CD4-positive, alpha-beta T cell treated with Interferon alpha-2 for 1 hour (primary cell): ENCODE measurements at places on chromosomes 4 and X.

- DNase-seq: no peak
These were observed 18.1 kb upstream of the BMP2K start for GRCh38 chr4:78758085-78758484.

GRCh38 chr4:148044089-148044911 lies 312.4 kb downstream of the ARHGAP10 start:
- DNase-seq: no peak

GRCh38 chr4:3044870-3045819 lies 29.2 kb downstream of the HTT-AS start:
- peak; percentile 89 for DNase-seq

GRCh38 chr4:122652379-122652778 lies 31.5 kb upstream of the IL21 start:
- peak; percentile 70 for DNase-seq

DNA sequence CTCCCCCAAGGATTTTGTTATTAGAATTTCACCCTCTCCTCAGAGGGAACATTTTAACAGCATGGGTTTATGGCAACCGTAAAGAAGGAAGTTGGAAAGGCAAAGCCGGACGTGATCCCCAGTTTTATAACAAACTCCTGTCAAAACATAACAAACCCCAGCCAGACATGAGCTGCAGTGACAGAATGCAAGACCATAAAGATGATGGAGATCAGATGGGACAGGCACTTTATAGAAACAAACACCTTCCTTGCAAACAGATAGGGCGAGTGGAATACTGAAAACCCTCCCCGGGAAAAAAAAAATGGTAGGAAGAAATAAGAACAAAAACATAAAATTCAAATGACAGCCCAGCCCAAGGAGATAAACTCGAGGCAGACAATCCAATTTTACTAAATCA lies 281.4 kb downstream of the LDB2 start:
- DNase-seq: no peak

GRCh38 chrX:83504721-83505479 lies 3.2 kb upstream of the POU3F4 start:
- no peak for DNase-seq

GRCh38 chrX:16579517-16579916 lies 70.4 kb upstream of the S100G start:
- no peak for DNase-seq

- DNase-seq: peak; percentile 58
These were observed 30.5 kb downstream of the RHOH start for GRCh38 chr4:40227284-40227683.

DNA sequence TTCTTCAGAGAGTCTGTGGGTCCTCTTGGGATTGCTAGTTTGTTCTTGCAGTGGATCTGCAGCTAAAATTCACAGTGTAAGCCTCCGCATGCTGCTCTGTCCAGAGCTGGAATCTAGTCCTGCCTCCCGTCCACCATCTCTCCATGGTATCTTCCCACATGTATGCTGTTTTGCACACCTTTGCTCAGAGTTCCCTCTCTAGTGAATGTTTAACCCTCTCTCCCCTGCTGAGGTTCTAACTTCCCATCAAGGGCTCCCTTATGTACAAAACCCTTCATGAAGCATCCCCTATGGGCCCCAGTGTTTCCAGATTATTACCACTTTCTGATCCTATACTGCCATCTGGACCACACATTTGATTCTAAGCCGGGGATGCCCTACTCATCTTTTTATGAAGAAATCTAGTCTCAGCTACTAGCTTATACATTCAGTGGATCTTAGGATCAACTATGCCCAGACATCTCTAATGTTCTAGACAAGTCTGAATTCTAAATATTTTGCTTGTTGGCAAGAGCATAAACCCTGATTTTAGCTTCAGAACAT lies 157.3 kb downstream of the CPEB2 start:
- no peak for DNase-seq

DNA sequence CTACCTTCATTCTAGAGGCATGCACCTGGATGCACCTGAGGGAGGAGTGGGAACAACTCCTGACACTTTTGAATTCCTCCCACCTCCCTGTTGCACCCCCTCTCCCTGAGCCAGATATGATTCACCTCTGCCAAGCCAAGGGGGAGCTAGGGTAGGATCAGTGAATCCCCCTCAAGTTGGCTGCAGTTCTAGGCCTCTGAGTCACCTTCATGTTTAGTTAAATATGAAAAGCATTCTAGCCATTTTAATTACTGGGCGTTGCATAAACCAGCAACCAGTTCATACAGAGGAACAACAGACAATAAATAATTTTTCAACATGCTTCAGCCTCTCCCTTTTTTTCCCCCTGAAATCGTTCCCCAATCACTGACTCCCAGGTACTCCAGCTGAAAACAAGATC lies 1440.2 kb downstream of the ADGRL3 start:
- DNase-seq: no peak

DNA sequence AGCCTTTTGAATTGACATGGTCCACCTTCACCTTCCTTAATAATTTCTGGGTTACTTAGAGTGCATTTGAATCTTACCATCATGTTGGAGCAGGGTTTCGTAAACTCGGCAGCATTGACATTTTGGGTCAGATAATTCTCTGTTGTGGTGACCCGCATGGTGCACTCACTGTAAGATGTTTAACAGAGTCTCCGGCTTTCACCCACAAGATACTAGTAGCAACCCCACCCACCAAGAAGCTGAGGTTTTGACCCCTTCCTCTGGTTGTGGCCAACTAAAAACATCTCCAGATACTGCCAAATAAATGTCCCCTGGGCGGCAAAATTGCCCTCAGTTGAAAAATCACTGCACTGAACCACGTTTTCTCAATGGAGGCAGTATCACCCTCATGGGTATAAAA lies 62.7 kb downstream of the CHST7 start:
- DNase-seq: no peak

- peak; percentile 2 for DNase-seq
These were observed 231.9 kb upstream of the INTU start for GRCh38 chr4:127400731-127401346.

DNA sequence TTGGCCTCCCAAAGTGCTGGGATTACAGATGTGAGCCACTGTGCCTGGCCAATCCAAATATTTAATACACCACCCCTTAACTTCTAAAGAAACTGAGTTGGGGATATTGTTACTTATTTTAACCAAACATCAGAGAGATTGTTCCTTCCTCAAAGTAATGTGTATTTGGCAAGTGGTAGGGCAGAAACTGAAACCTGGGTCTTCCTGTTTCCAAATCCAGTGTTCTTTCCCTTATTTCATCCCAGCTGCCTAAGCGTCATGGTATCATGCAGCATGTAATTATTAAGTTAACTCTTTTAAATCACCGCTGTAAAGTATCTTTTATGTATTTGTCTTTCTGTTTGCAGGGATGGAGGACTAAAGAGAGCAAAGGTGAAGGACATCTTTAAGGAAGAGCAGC lies 68.4 kb downstream of the GPAT3 start:
- no peak for DNase-seq

DNA sequence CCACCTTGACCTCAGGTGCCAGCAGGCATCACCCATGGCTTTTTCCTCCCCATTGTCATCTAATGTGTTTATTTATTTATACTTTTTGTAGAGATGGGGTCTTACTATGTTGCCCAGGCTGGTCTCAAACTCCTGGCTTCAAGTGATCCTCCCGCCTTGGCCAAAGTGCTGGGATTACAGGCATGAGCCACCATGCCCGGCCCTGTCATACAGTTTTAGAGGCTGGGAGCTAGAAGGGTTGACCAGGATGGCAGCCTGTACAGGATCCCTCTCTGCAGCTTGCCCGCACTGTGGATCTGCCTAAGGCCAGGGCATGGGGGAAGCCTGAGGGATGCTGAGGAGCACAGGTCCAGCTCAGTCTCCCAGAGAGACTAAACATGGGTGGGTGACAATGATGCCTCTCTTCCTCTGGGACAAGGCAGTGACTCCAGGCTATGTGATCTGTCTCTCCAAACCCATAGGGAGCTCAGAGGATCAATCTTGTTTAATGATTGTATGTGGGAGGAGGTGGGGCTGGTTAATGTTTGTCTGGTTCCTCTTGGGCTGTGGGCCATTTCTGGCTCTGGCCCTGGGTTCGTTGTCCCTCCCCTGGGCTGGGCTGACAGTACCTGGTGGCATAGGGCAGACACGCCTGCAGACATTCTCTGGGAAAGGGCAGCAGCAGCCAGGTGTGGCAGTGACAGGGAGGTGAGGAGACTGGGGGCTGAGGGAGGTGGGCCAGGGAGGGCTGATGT lies 8.3 kb upstream of the GJB1 start:
- DNase-seq: no peak

DNA sequence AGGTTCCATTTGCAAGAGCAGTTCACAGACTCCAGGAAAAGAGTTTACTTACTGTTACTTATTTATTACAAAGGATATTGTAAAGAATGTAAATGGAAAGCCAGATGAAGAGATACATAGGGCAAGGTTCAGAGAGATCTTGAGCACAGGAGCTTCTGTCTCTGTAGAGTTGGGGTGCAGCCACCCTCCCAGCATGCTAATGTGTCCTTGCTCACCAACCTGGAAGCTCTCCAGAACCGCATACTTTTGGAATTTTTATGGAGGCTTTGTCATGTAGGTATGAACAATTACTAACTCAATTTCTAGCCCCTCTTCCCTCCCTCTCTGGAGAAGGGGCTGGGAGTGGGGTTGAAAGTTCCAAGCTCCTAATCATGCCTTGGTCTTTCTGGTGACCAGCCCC lies 857.2 kb downstream of the RPA4 start:
- DNase-seq: no peak
